ENCODE measurements at places on chromosomes 11 and 22.

- DNase-seq, result no peak
These were observed 15.6 kb upstream of the ARHGAP8 start for GRCh38 chr22:44736581-44737405.

GRCh38 chr11:57868491-57868890 is 106.9 kb downstream of the CTNND1 start:
- no peak for DNase-seq

- no peak for DNase-seq
These were observed 171.4 kb upstream of the CTSC start for GRCh38 chr11:88508759-88509581.

DNA sequence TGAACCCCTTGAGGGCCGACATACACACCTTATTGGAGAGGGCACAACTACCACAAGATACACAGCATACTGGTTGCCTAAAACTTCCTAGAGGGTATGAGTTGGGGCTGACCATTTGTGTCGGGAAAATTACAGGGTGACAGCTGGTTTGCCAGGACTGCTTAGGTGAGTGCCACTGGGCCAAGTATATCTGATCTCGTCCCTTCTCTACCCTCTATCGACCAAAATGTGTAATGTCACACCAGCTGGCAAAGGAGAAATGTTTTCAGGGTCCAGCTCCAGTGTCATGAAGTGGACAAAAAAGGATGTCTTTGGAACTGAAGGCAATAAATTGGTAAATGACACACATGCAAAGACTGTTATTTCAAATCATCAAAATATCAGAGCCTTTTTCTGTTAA is 126.1 kb downstream of the PGR start:
- DNase-seq, result no peak

GRCh38 chr11:57144075-57144474 is 37.7 kb upstream of the LRRC55 start:
- DNase-seq, result no peak

GRCh38 chr22:39718921-39719475 is 148.4 kb downstream of the CACNA1I start:
- no peak for DNase-seq

GRCh38 chr11:83014951-83015350 is 56.7 kb downstream of the RAB30 start:
- DNase-seq, result no peak

Data from NCI-H2107 (cell line).